Activated CD4-positive, alpha-beta memory T cell treated with anti-CD3 and anti-CD28 coated beads for 36 hours (primary cell): ENCODE measurements at places on chromosomes 7 and 10.

DNA sequence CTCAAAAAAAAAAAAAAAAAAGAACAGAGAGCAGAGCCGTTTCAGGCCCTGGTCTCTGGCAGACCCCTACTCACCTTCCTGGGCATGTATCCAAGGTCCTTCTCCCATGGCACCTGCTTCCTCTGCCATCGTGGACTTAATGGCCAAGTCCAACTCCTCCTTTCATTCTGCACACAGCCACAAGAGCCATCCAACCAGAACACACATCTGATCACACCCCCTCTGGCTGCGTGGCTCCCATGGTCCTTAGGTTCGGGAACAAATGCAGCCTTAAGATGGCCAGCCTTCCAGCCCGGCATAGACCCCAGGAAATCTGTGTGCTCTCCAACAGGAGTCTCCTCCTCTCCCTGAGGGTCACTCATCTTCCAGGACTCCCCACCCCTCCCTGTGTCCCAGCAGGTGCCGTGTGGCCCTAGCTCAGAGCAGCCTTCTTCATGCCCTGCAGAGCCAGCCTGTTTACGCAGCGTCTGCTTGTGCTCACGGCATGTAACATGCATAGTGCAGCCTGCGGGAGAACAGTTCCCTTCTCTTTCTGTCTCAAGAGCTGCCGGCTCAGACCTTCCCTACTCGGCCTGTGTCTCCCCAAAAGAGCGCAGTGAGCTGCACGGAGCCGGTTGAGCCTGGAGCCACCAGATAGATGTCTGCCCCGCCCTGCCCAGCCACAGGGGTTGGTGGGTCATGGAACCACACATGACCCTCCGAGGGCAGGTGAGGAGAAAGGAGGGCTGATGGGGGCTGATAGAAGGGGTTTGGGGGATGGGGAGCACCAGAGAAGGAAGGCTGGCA is 157.3 kb downstream of the NRF1 start:
- DNase-seq = no peak

- DNase-seq = no peak
Measured at GRCh38 chr10:19930936-19931893, 115.0 kb downstream of the PLXDC2 start.

GRCh38 chr7:1257221-1257620 is 24.5 kb downstream of the UNCX start:
- no peak for DNase-seq

- no peak for DNase-seq
Measured at GRCh38 chr7:49894543-49894942, 121.1 kb downstream of the VWC2 start.

DNA sequence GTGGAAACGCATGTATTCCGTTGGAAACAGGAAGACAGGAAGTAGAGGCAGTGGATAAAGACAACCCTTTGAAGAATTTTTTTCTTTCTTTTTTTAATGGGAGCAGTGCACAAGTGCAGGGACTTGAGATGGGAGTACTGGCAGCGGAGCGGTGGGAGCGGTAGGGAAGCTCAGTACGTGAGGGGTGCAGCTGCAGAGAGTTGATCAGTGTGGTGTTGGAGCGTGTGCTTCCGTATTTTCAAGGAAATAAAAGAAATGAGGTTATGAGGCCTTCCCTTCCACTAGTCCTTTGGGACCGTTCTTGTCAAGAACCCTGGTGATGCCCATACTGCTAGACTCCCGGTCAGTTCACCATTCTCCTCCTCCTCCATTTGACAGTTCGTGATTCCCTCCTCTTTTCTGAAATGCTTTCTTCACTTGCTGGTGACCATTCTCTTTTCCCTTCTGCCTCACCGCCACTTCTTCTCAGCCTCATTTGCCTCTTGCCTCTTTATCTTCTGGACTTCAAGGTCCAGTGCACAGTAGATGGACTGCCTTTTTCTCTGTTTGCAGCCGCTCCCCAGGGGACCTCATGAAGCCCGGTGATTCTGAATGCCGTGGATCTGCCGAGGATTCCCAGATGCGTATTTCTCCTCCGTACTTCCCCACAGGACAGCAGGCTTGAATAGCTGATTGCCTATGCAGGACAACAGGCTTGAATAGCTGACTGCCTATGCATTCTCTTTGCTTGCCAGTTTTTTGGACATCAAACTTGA is 39.1 kb upstream of the TMEM236 start:
- DNase-seq = no peak
